ENCODE measurements at places on chromosomes 5 and 9.

- H3K4me3 ChIP-seq: no peak overlapping the region
- no peaks in the 10 kb centered on the region for H3K36me3 ChIP-seq
- no peaks in the 10 kb centered on the region for H3K4me1 ChIP-seq
These were observed 30.2 kb upstream of the FUBP3 start for GRCh38 chr9:130549093-130549735.

DNA sequence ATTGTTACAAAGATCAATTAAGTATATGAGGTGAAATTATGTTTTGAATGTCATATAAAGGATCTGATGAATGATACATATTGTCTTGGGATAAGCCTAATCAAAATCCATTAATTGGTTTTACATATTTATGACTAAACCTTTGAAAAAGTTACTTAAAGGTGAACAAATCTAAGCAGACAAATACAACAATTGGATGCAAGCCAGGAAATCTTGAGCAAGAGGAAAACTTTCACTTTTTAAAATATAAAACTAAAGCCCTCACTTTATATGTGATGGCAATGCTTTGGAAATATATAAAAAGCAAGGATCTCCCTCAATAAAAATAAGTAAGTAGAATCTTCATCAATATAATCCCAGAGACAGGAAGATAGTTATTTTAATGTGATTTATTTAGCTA, 80.1 kb downstream of the EDIL3 start:
- no peaks in the 10 kb centered on the region for H3K27me3 ChIP-seq
- no peaks in the 10 kb centered on the region for H3K36me3 ChIP-seq
- no peak overlapping the region for H3K27ac ChIP-seq
- no peak for DNase-seq
- H3K4me1 ChIP-seq: no peaks in the 10 kb centered on the region

GRCh38 chr5:41118177-41118576, 47.0 kb upstream of the MROH2B start:
- no peaks in the 10 kb centered on the region for H3K4me1 ChIP-seq
- no peak overlapping the region for H3K4me3 ChIP-seq
- H3K27ac ChIP-seq: no peak overlapping the region
- H3K36me3 ChIP-seq: no peaks in the 10 kb centered on the region

DNA sequence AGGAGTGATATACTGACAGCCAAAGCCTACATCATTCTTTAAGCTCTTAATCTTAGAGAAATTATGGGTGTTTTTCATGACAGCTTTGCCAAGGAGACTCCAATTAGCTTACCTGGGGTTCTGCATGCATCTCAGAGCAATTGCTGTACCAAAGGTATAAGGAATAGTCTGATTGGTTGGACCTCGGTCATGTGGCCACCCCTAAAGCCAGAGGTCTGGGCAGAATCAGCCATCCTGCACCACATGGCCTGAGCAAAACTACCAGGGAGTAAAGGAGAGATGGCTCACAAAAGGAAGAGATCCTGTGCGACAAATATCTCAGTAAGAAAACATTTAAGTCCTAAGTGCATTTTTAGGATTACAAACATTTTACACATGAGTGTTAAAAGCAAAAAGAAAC, 25.6 kb downstream of the SH3RF2 start:
- H3K27me3 ChIP-seq: no peaks in the 10 kb centered on the region
- H3K4me1 ChIP-seq: no peaks in the 10 kb centered on the region
- no peak for DNase-seq
- H3K4me3 ChIP-seq: no peak overlapping the region

DNA sequence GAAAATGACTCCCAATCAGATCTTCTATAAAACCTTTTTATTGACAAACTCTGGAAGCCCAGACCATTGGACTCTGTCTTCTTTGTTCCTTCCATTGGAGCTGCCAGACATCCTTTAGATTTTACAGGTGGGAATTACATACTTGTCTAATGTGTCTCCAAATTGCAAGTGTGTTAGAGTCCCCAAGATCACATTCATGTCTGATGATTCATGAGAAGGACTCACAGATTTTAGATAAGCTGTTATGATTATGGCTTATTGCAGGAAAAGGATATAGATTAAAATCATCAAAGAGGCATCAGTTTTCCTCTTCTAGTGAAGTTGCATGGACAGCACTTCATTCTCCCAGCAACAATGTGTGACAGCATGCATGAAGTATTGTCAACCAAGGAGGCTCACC, 70.4 kb downstream of the MUSK start:
- no peaks in the 10 kb centered on the region for H3K4me1 ChIP-seq
- no peak overlapping the region for H3K4me3 ChIP-seq
- no peak for DNase-seq
- no peaks in the 10 kb centered on the region for H3K36me3 ChIP-seq
- H3K27me3 ChIP-seq: no peaks in the 10 kb centered on the region

DNA sequence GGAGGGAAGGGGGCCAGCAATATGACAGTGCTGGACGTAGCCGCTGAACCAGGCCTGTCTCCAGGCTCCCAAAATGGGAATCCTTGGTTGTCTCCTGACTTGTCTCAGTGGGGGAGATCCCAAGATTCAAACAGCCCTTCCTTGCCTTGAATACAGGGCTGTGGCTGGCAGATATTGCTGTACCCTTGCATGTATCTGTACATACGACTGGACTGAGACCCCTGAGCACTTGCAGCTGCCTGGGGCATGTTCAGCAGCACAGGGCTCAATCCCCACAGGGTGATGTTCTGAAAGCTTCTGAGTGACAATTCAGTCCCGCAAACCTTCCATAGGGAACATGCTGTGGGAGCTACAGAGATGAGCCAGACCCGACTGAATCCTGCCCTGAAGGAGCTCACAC, 13.3 kb downstream of the OR13J1 start:
- H3K27me3 ChIP-seq: no peaks in the 10 kb centered on the region
- no peak overlapping the region for H3K4me3 ChIP-seq
- no peaks in the 10 kb centered on the region for H3K4me1 ChIP-seq
- H3K36me3 ChIP-seq: no peaks in the 10 kb centered on the region

- H3K27ac ChIP-seq: no peak overlapping the region
- H3K4me1 ChIP-seq: peaks cover 22% of the 10 kb centered on the region
- peaks cover 36% of the 10 kb centered on the region for H3K36me3 ChIP-seq
- no peak for DNase-seq
- H3K27me3 ChIP-seq: no peaks in the 10 kb centered on the region
- no peak overlapping the region for H3K4me3 ChIP-seq
These were observed 103.2 kb downstream of the RXRA start for GRCh38 chr9:134429481-134429880.

Measured in upper lobe of right lung (tissue), 1 donor.